ENCODE measurements at places on chromosomes 11 and 22.

DNA sequence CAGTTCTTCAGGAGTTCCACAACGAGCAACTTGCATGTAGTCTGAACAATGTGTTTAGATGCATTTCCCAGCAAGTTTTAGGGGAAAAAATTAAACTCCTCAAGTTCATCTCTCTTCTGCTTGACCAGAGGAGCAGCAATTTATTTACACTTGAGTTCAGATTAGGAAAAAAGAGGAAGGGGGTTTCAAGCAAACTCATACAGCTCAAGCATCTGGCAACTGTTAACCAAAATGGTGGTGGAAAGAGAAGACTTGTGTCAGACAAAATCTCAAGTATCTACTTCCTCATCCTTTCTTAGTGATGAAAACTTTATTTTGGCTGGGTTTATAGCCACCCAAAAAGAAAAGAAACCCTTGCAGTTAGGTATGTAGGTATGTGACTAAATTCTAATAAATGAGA is 29.1 kb upstream of the PICALM start:
- H3K4me3 ChIP-seq = no peak overlapping the region
- peaks cover 31% of the 10 kb centered on the region for H3K4me1 ChIP-seq
- H3K27ac ChIP-seq = no peak overlapping the region
- H3K27me3 ChIP-seq = no peaks in the 10 kb centered on the region
- no peak for DNase-seq

GRCh38 chr11:134483291-134483690 is 71.2 kb upstream of the B3GAT1 start:
- no peaks in the 10 kb centered on the region for H3K36me3 ChIP-seq
- H3K27ac ChIP-seq = no peak overlapping the region
- peaks cover 4% of the 10 kb centered on the region for H3K27me3 ChIP-seq

- peaks cover 14% of the 10 kb centered on the region for H3K36me3 ChIP-seq
- no peak for DNase-seq
- H3K4me3 ChIP-seq = no peak overlapping the region
- H3K27me3 ChIP-seq = no peaks in the 10 kb centered on the region
- no peak overlapping the region for H3K27ac ChIP-seq
Observed at GRCh38 chr22:41838842-41839618, 6.1 kb downstream of the SREBF2 start.

- H3K36me3 ChIP-seq = no peaks in the 10 kb centered on the region
- no peaks in the 10 kb centered on the region for H3K27me3 ChIP-seq
- H3K27ac ChIP-seq = no peak overlapping the region
Observed at GRCh38 chr11:128195057-128195751, 392.2 kb downstream of the ETS1 start.

- no peak for DNase-seq
- peaks cover 7% of the 10 kb centered on the region for H3K36me3 ChIP-seq
- H3K4me1 ChIP-seq = peaks cover 14% of the 10 kb centered on the region
- H3K4me3 ChIP-seq = no peak overlapping the region
- H3K27me3 ChIP-seq = no peaks in the 10 kb centered on the region
Observed at GRCh38 chr22:31738566-31738965, 11.4 kb downstream of the PRR14L start.

GRCh38 chr11:88231894-88232482 is 56.7 kb upstream of the RAB38 start:
- DNase-seq = peak; percentile 70
- no peaks in the 10 kb centered on the region for H3K4me1 ChIP-seq
- H3K27me3 ChIP-seq = no peaks in the 10 kb centered on the region

GRCh38 chr22:25555586-25555985 is 8.9 kb upstream of the GRK3 start:
- no peak overlapping the region for H3K27ac ChIP-seq
- H3K27me3 ChIP-seq = peaks cover 11% of the 10 kb centered on the region
- H3K4me3 ChIP-seq = no peak overlapping the region
- H3K4me1 ChIP-seq = no peaks in the 10 kb centered on the region

DNA sequence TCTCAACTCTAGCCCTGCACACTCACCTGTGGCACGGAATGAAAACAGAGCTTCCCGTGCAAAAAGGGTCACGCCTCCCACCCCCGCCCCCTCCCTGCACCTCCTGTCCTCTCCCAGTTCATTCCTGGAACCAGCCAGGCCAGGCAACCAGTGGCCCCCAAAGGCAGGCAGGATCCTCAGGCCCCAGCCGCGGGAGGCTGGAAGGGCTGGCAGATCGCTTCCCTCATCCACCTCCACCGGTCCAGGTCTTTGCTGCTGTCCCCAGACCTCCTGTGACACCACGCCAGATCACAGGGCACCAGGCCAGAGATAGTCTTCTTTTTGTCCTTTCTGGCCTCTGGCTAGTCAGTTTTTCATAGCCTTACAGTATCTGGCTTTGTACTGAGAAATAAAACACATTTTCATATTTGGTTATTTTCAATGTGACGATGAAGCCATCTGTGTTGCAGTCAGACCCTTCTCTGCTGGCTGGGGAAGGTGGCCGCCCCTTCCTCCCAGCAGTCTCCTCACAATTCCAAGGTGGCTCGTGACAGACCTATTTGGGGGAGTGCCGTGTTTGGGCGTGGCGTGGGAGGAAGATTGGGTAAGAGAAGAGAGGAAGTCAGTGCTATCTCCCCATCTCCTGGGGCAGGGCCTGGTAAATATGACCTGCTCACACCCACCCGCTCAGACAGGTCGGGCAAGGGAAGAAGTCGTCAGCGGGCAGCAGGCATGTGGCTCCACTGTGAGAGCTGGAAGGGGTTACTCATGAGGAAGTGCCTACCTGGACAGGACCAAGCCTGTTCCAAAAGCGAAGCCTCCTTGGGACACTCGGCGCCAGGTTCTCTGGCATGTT is 9.1 kb downstream of the SSH3 start:
- H3K4me1 ChIP-seq = peaks cover 23% of the 10 kb centered on the region
- H3K4me3 ChIP-seq = peak overlapping the region; percentile 11
- H3K27me3 ChIP-seq = no peaks in the 10 kb centered on the region
- peak; percentile 96 for DNase-seq

DNA sequence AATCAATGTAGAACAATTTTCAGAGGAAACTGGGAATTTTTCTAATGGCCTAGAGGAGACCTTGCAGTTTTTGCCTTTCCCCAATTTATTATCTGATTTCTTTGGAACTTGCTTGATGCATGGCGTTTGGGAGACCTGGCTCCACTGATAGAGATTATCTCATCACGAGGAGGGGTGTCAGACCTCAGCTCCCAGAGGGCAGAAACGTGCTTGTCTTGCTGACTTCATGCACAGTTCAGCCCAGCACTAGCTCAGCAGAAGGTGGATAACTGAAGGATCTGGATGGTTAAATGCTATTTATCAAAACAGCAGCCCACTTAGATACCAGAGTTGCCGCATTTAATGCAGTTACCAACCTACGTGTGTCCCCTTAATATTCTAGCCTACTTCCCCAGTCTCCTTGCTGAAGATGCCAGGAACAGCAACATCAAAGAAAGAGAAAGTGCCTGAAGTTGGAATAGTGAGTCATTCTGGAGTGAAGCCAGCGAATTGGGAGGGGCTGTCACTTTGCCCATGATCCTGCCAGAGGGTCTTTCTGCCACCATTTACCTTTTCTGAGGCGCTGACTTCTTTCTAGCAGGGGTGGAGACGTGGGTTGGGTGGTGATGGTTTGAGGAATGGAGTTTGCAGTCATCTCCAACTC is 133.5 kb upstream of the CADM1 start:
- H3K4me1 ChIP-seq = no peaks in the 10 kb centered on the region
- no peak overlapping the region for H3K27ac ChIP-seq
- no peaks in the 10 kb centered on the region for H3K36me3 ChIP-seq
- no peak overlapping the region for H3K4me3 ChIP-seq

- no peaks in the 10 kb centered on the region for H3K27me3 ChIP-seq
- peaks cover 12% of the 10 kb centered on the region for H3K4me1 ChIP-seq
- H3K27ac ChIP-seq = no peak overlapping the region
Observed at GRCh38 chr11:73566977-73567755, 30.7 kb downstream of the FAM168A start.

GRCh38 chr11:110856996-110857812 is 145.0 kb upstream of the ARHGAP20 start:
- no peaks in the 10 kb centered on the region for H3K4me1 ChIP-seq
- H3K27ac ChIP-seq = no peak overlapping the region
- no peaks in the 10 kb centered on the region for H3K36me3 ChIP-seq
- no peak for DNase-seq
- peaks cover 43% of the 10 kb centered on the region for H3K27me3 ChIP-seq

DNA sequence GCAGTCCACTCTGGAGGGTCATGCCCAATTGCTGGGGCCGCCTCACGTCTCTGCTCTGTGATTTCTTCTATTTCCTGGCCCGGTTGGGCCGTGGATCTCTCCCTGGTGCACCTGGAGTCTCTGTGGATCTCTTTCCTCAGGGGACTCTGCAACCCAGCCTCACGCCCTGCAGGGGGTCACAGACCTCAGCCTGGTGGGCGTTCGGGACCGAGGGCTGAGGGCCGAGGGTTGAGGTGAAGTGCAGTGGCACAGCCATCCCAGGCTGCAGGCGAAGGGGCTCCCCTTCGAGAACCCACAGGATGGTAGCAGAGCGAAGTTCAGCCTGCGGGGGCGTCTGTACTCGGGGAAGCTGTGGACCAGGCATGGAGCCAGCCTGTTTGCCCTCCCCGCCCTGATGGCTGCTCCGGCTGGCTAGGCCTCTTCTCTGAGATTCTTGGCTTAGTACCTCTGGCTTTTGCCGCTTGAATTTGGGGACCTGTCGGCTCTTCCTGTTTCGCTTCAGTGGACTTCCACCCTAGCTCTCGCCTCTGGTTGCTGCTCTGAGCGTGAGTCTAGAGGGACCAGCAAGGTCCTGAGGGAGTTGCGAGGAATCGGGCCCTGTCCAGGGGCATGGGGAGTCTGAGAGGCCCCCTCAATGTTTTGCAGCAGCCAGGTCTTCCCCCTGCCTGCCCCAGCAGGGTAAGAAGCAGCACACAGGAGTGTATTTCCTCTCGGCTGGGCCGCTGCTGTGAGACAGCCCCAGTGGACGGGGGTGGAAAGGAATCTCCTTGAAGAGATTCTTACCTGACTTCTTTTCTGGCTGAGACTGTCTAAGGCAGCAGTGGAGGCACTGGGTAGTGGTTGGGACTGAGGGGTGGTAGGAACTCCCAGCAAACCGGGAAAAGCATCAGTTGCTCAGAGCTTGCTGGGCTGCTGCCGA is 140.8 kb downstream of the TBC1D22A start:
- H3K27me3 ChIP-seq = no peaks in the 10 kb centered on the region
- DNase-seq = no peak
- no peaks in the 10 kb centered on the region for H3K4me1 ChIP-seq
- no peak overlapping the region for H3K4me3 ChIP-seq

DNA sequence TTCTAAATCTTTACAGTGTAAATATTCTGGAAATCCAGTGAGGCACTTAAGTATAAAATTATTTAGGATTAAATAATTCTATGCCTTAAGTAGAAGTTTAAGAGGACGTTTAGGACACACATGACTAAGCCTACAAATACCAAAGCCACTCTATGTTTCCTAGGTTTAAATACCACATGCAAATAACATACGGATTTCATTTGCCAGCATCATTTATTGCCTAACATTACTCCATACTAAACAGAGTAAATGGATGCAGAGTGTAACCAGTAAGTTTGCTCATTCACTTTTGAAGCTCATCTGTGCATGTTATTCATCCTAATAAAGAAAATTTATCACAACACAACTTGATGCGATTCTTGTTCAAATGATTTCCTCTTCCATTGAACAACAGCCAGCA is 4.1 kb downstream of the BDNF start:
- H3K4me1 ChIP-seq = peaks cover 26% of the 10 kb centered on the region
- peak; percentile 25 for DNase-seq
- no peak overlapping the region for H3K27ac ChIP-seq
- no peaks in the 10 kb centered on the region for H3K27me3 ChIP-seq
- no peak overlapping the region for H3K4me3 ChIP-seq

DNA sequence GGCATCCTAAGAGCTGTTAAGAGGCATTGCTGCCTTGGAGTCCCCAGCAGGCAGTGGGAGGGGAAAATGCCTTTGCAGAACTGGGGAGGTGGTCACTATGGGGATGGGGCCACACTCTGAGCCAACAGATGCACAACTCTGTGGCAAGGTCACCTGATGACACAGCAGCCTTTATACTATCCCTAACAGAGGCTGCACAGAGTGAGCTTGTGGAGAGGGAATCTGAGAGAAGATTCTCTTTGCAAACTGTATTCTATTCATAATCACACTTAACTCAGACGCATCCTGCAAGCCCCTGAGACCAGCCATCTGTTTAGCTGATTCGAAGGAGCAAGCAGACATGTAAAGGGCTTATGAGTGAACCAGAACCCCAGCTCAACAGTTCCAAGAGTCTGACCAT is 49.0 kb upstream of the TTC12 start:
- no peak overlapping the region for H3K4me3 ChIP-seq
- H3K27ac ChIP-seq = no peak overlapping the region
- H3K4me1 ChIP-seq = no peaks in the 10 kb centered on the region
- H3K27me3 ChIP-seq = peaks cover 21% of the 10 kb centered on the region
- no peaks in the 10 kb centered on the region for H3K36me3 ChIP-seq
- DNase-seq = no peak

DNA sequence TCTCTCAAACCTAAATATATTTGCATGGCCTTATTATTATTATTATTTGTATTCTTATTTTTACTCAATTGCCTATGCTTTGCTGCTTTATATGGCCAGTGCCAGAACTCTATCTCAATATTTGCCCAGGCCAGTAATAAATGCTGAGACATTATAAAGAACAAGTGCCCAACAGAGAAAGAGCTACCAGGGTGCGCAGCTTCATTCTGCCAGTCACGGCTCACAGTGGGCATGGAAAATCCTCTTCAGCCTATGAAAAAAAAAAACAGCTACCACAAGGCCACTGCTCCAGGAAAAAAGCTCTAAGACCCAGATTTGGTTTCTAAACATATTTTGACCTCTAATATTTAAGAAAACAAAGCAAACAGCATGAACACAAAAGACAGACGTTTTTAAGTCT is 1223.6 kb downstream of the LRRC4C start:
- no peaks in the 10 kb centered on the region for H3K27me3 ChIP-seq
- H3K4me3 ChIP-seq = no peak overlapping the region
- no peak overlapping the region for H3K27ac ChIP-seq
- no peaks in the 10 kb centered on the region for H3K36me3 ChIP-seq

GRCh38 chr22:35894937-35895708 is 133.5 kb downstream of the RBFOX2 start:
- H3K4me1 ChIP-seq = peaks cover 25% of the 10 kb centered on the region
- H3K36me3 ChIP-seq = no peaks in the 10 kb centered on the region
- H3K27ac ChIP-seq = peak overlapping the region; percentile 28
- DNase-seq = peak; percentile 50
- H3K4me3 ChIP-seq = no peak overlapping the region
- H3K27me3 ChIP-seq = no peaks in the 10 kb centered on the region

GRCh38 chr11:73645121-73645969 is 1.0 kb upstream of the PLEKHB1 start:
- DNase-seq = no peak
- H3K36me3 ChIP-seq = no peaks in the 10 kb centered on the region
- H3K27ac ChIP-seq = no peak overlapping the region
- H3K4me1 ChIP-seq = peaks cover 5% of the 10 kb centered on the region
- no peak overlapping the region for H3K4me3 ChIP-seq

DNA sequence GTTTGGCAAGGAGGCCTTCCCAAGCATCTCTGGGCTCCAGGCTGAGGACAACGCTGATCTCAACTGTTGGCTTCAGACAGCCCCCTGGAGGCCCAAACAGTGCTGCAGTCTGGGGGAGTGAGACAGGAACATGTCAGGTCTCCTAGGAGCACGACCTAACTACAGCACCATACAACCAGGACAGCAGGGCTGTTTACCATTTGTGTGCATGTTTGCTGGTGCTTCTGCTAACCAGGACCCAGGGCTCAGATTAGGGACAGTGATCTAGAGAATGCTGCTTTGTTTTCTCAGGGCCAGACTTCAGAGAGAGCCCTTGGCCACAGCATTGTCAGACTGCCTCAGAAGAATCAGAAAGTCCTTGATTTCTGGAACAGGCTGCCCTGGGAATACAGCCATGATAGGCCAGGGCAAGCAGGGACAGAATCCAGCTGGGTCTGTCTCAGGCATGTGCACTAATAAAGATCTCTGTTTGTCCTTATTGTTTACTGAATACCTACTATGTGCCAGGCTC is 126.5 kb downstream of the VPREB1 start:
- no peak overlapping the region for H3K4me3 ChIP-seq
- no peaks in the 10 kb centered on the region for H3K4me1 ChIP-seq
- H3K27ac ChIP-seq = no peak overlapping the region
- DNase-seq = no peak
- peaks cover 37% of the 10 kb centered on the region for H3K27me3 ChIP-seq
- H3K36me3 ChIP-seq = no peaks in the 10 kb centered on the region

Data from PC-3 (cell line).